ENCODE measurements at places on chromosomes 3 and 15.

GRCh38 chr15:93362821-93363220 lies 273.8 kb upstream of the RGMA start:
- DNase-seq: no peak

DNA sequence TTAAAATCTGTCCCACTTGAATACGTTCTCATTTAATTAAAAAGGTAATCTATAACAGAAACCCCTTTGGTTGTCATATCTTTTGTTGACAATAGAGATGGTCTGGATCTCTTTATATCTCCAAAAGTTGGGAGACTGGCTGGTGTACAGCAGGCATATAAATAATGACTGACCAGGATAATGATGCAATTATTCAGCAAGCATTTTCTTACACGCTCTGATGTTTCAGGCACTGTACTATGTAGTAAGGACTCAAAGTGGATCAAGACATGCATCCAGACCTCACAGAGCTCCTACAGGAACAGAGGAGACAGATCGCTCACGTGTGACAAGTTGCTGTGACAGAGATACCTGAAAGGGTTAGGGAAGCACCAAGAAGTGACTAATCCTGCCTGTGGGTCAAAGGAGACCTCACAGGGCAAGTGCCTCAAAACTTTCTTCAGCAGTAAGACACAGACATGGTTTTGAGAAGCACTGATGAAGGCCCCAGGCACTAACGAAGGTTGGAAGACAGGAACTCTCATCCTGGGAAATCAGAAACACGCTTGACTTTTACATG lies 25.7 kb downstream of the VPS39 start:
- DNase-seq: no peak

GRCh38 chr3:31354373-31354772 lies 178.4 kb upstream of the STT3B start:
- DNase-seq: no peak

DNA sequence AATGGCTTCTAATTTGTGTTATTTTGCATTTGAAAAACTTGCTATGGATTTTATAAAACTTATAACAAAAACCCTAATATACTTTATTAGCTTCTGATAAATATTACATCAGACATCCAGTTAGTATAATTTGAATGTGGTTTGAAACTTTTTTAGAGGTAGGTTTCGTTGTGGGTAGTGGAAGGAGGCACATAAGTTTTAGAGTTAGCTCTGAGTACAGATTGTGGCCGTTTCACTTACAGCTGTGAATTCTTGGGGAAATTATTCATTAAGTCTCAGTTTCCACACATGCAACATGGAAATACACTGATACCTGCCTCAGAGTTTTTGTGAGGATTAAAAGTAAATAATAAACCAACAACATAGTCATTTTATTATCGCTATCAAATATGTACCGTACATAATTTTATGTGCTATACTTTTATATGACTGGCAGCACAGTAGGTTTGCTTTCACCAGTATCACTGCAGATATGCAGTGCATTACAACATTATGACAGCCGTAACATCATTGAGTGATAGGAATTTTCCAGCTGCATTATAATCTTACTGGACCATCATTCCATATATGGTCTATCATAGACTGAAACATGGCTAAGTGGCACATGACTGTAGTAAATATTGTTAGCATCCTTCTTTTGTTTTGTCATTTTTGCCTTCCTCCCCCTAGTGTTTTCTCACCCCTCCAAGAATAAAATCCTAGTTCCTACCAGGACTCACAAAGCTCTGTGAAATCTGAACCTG lies 175.6 kb downstream of the AKAP13 start:
- no peak for DNase-seq

DNA sequence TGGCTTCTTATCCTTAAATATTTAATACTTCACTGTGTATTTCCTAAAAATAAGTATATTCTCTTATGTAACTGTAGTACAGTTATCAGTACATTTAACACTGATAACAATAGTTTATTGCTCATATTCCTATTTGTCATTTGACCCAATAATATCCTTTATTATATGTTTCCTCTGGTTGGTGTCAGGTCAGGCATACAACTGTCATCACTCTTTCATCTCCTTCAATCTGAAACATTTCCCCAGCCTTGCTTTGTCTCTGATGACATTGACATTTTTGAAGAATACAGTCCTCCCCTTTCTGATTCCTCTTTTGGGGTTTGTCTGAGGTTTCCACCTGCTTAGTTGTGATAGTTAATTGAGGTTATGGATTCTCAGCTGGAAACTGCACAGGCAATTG lies 27.8 kb downstream of the PLEKHO2 start:
- no peak for DNase-seq

- no peak for DNase-seq
These were observed 16.0 kb upstream of the CPEB1 start for GRCh38 chr15:82663186-82663600.

GRCh38 chr3:10242182-10243065 lies 5.8 kb upstream of the TATDN2 start:
- DNase-seq: peak; percentile 71

DNA sequence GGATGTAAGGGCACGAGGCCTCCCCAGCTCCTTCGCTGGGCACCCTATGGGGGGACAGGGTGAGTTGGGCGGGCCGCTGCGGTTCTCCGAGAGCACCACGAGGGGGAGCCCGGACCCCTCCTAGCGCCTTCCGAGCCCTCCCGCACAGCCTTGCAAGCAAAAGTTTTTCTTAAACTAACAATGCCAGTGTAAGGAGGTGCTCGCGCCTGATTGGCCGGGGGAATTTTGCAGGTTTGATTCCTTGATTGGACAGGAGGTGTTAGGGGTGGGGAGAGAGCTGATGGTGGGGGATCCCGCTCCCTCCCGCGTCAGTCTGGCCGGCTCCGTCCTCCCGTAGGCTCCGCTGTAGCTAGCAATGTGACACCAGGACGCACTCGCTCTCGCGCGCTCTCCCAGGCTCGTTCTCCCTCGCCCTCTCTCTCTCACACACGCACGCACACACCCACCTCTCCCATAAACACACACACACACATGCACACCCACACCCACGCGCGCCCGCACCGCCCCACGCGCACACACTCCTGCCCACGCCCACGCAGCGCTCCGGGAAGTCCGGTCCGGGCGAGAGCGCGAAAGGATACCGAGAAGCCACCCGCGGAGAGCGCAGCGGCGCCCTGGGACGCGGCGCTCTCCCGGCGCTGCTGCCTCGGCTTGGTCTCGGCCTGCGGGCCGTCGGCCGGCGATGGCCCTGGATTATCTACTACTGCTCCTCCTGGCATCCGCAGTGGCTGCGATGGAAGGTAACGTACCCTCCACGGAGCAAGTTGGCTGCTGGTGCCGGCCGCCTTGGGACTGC lies at the start of gene EPHB1:
Gene EPHB1, plus strand, starts transcription at position 311 of the 796 bp plus-strand sequence.
- DNase-seq: peak; percentile 31

- DNase-seq: no peak
These were observed 5.8 kb downstream of the RARB start for GRCh38 chr3:25433868-25434267.

Data from CD4-positive, alpha-beta T cell treated with Interleukin-15 for 4 hours (primary cell).